ENCODE measurements at places on chromosomes 7 and 10.

GRCh38 chr10:3342771-3343170, 170.2 kb upstream of the PITRM1 start:
- DNase-seq: no peak

DNA sequence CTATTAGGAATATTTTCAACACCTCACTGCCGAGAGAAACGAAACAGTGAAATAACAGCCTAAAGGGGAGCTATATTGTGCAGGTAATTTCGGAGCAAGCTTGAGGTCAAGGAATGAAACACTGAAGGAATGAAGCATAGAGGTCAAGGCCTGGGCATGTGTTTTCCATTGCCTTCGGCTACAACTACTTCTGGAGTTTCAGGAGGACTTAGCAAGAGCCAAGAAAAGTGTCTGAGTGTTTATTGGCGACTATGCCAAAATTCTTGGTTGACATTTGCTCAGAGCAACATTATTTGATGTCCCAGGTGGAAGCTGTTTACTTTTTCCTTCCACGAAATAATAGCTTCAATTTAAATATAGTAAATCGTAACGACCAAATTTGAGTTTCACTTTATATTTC, 89.6 kb upstream of the IFRD1 start:
- no peak for DNase-seq

DNA sequence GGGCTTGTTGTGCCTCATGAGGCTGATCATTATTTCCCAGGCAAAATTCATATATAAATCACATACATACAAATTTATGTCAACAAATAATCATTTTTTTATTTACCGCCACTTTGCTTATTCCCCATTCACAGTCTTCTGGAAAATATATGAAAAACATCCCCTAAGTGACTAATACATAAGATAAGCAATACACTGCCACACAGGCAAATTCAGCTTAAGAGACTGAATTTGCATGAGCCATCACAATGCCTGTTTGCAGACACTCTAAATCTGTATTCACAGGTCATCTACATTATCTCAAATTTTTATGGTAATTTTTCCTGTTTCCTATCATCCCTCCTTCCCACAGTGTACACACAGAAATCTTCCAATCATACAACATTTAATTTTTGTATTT, 13.2 kb downstream of the OSBPL3 start:
- no peak for DNase-seq

- DNase-seq: no peak
These were observed 241.7 kb upstream of the AOAH start for GRCh38 chr7:36966039-36966438.

- DNase-seq: no peak
These were observed 13.5 kb upstream of the ENTPD1 start for GRCh38 chr10:95742485-95742884.

DNA sequence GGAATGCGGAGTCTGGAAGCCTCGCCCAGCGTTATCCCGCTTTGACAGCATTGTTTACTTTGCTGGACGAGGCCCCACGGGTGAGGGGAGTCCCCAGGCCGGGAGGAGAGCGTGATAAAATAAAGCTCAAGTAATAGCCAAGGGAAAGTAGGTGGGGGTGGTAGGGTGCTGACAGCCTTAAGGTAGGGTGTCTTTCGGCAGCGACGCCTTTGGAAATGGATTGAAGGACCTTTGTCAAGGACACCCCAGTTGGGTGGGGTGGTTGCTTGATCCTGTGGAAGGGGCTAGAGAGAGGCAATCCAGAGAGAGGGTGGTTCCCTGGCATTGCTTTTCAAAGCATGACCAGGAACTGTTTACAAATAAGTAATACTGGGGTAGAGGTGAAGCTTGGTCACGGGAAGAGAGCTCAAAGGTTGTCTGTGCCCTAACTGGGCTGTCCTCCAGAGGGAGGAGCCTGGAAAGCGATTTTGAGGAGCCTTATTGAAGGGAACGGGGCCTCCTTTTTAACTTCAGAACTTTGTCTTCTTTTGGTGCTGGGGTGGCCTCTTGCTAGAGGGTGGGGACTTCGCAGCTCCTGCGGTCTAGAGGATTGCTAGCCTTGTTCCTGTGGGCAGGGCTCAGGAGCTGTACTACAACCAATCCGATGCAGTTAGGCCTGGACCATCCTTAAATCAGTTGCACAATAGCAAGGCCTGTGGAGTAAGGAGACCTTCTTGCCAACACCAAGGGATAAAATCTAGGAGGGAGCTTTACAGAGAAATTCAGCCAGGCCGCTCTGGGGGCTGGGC, 1.3 kb downstream of the EIF4EBP2 start:
- no peak for DNase-seq

DNA sequence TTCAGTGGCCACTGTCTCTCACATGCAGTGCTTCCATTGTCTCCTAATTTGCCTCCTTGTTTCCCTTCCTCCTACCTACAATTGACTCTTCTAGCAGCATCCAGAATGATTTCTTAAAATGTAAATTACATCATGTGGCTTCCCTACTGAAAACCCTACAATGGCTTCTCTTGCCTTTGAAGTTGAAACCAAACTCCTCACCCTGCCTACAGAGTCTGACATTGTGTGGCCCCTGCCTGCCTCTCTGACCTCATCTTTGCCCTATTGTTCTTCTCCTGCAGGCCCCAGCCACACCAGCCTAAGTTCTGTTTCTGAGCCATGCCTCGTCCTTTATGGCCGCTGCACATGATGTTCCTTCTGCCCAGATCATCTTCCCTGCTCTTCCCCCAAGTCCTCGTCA, 35.8 kb upstream of the CDK1 start:
- no peak for DNase-seq

- no peak for DNase-seq
These were observed 288.0 kb downstream of the PTPRN2 start for GRCh38 chr7:158299607-158300006.

DNA sequence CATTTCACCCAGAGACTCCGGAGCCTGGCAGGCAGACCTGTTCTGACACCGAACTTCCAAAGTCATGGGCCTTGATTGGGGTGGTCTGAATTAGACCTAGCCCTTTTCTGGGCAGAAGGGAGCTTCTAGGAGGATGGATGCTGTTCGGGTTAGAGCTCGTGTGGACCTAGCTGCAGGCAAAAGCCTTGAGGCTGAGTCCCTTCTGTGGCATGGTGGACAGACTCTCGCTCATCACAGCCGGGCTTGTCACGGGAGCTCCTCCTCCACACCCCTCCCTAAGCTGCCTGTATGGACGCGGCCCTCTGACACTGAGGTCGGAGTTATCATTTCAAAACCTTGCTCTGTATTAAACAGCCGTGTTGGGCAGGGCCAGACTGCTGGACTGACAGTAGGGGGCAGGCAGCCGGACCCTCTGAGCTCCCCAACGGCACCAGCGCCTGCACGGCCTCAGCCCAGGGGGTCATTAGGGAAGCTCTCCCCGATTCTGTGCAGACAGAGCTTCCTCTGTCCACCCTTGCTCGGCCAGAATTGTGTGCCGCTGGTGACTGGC, 2.2 kb downstream of the IRF5 start:
- no peak for DNase-seq

DNA sequence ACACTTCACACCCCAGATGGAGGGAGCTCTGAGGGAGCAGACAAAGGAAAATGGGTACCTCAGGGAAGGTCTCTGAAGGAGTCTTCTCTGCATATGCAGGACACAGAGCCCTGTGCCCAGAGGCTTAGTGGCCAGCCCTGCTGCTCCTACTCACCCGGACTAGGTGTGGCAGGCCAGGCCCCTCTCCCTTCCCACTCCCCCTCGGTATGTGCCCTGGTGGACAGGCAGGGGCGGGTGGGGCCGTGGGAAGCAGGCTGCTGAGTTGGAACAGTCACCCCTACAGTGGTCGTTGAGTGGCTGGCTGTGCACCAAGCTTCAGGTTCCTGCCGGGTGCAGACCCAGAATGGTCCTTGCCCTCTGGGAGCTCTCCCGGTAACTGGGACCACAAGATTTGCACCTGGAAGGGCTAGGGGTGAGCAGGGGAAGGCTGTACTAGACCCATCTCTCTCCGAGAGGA, 68.6 kb downstream of the ZMIZ1 start:
- no peak for DNase-seq

- DNase-seq: no peak
These were observed 29.1 kb downstream of the CELF2 start for GRCh38 chr10:11046776-11047160.

DNA sequence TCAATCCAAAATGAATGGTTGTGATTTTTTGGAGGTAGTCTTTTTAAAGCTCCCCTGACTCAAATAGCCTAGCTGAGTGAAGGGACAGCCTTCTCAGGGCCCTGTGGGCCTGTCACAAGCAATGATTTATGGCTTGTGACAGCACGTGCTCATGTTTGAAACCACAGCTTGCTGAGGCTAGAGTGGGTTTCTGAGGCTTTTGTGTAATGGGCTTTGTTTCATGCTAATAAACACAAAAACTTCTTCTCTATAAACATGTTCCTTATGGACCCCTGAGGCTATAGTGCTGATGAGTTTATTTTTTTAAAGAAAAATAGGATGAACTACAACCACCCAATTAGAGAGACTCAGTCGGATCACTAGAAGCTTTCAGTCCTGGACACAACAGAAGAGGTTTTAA, 36.1 kb upstream of the BET1 start:
- DNase-seq: no peak

DNA sequence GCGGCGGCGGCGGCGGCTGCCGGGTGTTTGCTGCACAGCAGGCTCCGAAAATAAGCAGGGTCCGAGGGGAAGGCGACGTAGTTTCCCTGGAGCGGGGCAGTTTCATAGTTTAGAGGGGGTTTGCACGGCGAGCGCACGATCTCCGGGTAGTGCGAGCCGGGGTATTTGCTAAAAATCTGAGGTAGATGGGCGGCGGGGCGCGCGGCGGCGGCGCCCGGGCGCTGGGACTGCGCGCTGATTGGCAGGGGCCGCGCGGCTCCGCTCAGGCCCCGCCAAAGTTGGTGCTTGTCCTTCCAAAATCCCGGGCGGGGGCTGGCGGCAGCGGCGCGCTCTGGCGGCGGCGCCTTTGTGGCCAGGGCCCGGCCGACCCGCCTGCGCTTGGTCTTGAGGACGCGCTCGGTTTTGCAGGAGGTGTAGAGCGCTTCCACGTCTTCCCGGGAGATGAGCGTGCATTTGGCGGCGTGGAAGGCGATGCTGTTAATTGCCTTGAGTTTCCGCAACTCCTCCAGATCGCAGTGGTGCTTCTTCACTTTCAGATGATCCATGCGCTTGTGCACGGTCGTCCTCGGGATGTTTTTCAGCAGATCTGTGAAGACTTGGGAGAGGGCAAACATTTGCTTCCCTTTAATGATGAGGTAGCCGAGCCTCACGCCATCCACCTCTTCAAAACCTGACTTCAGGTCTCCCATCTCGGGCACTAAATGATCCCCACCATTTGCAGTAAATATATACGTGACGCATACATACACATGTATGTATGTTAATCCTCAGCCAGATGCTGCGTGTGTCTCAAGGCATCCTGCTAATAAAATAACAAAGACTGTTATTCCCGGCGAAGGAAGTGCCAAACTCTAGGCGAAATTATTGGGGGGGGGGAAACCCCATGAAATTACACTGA, 8.1 kb downstream of the SKIDA1 start:
- no peak for DNase-seq

- no peak for DNase-seq
These were observed 28.6 kb downstream of the MACC1 start for GRCh38 chr7:20188567-20188966.

GRCh38 chr10:113476191-113476590, 76.7 kb upstream of the HABP2 start:
- DNase-seq: no peak

- no peak for DNase-seq
These were observed 4.7 kb upstream of the EIF5AL1 start for GRCh38 chr10:79507440-79508167.

GRCh38 chr10:11772575-11773288, 30.6 kb downstream of the ECHDC3 start:
- no peak for DNase-seq

GRCh38 chr7:51220226-51220625, 96.4 kb downstream of the COBL start:
- no peak for DNase-seq

GRCh38 chr7:82413237-82413636, 30.3 kb downstream of the CACNA2D1 start:
- DNase-seq: no peak

- no peak for DNase-seq
These were observed 214.1 kb downstream of the KLF6 start for GRCh38 chr10:3570855-3571266.

DNA sequence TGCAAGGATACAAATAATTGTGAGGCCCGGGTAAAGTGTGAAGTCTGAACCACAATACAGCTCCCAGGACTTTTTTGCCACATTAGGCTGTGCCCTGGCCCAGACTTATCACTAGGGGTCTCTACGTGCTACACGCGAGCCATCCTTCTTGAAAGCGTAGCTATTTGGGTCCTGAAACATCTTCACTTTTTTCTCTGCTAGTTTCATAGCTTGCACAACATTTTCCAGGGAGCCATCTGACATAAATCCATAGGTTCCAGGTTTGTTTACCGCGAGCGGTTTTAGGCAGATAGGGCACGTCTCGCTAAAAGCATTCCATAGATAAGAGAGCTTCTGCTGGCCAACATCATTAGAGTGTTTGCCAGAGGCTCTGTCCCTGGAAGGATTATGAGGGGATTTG, 226.5 kb downstream of the RPS24 start:
- DNase-seq: no peak

GRCh38 chr7:95915731-95916130, 143.4 kb downstream of the DYNC1I1 start:
- no peak for DNase-seq
